A549 treated with CpdA at 1 μM for 4 hours (cell line): ENCODE measurements at places on chromosomes 6 and 20. TPM values are rescaled to one million over a fixed set of nuclear protein-coding genes. Genes with fewer than 3 reads are reported as not detected.

The COL21A1 gene
- 0.53 to 0.99 TPM (median 0.79 TPM) in 5 replicates for total RNA-seq

The CENPB gene
- total RNA-seq, result 84.4 to 117 TPM (median 115 TPM) in 5 replicates

The HSPA12B gene
- 0.17 to 0.52 TPM (median 0.47 TPM) in 5 replicates for total RNA-seq

The VSX1 gene
- total RNA-seq, result 0.49 to 0.90 TPM (median 0.77 TPM) in 5 replicates

The CALHM4 gene
- not detected in 5 replicates for total RNA-seq

The ABHD16B gene
- 0.05 TPM in 1 of 5 replicates, not detected in the others for total RNA-seq
